ENCODE measurements at places on chromosomes 7 and 10.

- DNase-seq = no peak
These were observed 11.7 kb downstream of the CREB5 start for GRCh38 chr7:28423918-28424514.

- DNase-seq = no peak
These were observed 343.9 kb downstream of the PLXNA4 start for GRCh38 chr7:132232406-132232805.

- peak; percentile 53 for DNase-seq
These were observed 173.9 kb downstream of the NEURL1 start for GRCh38 chr10:103667356-103667755.

GRCh38 chr10:52526251-52526823, 212.3 kb downstream of the DKK1 start:
- no peak for DNase-seq

- no peak for DNase-seq
These were observed 242.6 kb upstream of the FZD8 start for GRCh38 chr10:35884657-35885071.

- DNase-seq = peak; percentile 85
These were observed 47.6 kb upstream of the ITGB1 start for GRCh38 chr10:33005322-33006301.

- DNase-seq = peak; percentile 65
These were observed 88.3 kb downstream of the CHN2 start for GRCh38 chr7:29282819-29283414.

GRCh38 chr10:129398711-129399141, 68.3 kb upstream of the MGMT start:
- DNase-seq = no peak

DNA sequence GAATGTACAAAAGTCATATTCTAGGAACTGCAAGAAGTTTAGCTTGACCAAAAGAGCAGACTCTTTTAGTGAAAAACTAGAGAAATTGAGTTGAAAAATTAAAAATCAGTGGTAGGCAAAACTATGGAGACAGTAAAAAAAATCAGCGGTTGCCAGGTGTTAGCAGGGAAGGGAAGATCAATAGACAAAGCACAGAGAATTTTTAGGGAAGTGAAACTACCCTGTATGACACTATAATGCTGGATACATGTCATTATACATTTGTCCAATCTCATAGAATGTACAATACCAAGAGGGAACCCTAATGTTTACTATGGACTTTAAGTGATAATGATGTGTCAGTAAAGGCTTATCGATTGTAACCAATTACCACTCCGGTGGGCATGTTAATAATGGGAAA, 761.9 kb downstream of the MAGI2 start:
- no peak for DNase-seq
